ENCODE measurements at places on chromosomes 11 and 22.
A peak's percentile ranks its signal among the peaks of the same experiment; 100 is the strongest.

DNA sequence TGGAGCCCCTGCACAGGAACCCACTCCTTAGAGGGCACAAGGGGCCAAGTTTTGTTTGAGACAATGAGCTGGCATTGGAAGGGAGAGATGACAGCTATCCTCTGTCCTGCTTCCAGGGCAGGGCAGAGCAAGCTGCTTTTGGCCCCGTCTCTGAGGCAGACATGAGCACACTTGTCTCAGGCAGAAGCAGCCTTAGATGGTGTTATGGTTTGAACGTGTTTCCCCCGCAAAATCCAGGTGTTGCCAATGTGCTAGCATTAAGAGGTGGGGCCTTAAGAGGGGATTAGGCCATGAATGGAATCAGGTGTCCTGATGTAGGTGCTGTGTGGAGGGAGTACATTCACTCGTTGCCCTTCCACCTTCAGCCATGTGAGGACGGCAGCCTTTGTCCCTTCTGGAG, 2.5 kb downstream of the TP53AIP1 start:
- DNase-seq, result no peak

DNA sequence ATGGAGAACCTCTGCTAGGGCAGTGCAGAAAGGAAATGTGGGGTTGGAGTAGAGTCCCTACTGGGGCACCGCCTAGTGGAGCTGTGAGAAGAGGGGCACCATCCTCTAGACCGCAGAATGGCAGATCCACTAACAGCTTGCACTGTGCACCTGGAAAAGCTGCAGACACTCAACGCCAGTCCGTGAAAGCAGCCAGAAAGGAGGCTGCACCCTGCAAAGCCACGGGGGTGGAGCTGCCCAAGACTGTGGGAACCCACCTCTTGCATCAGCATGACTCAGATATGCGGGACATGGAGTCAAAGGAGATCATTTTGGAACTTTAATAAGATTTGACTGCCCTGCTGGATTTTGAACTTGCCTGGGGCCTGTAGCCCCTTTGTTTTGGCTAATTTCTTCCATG, 8.7 kb downstream of the TSKU start:
- no peak for DNase-seq

DNA sequence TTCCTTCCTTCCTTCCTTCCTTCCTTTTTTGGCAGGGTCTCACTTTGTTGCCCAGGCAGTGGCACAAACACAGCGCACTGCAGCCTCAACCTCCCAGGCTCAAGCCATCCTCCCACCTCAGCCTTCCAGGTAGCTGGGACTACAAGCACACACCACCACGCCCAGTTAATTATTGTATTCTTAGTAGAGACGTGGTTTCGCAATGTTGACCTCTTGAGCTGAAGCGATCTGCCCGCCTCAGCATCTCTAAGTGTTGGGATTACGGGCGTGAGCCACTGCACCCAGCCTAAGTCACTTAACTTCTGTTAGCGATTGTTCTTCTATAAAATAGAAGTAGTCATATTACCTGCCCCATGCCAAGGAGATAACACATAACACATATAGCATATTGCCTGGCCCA, 2.8 kb upstream of the SYTL2 start:
- no peak for DNase-seq

DNA sequence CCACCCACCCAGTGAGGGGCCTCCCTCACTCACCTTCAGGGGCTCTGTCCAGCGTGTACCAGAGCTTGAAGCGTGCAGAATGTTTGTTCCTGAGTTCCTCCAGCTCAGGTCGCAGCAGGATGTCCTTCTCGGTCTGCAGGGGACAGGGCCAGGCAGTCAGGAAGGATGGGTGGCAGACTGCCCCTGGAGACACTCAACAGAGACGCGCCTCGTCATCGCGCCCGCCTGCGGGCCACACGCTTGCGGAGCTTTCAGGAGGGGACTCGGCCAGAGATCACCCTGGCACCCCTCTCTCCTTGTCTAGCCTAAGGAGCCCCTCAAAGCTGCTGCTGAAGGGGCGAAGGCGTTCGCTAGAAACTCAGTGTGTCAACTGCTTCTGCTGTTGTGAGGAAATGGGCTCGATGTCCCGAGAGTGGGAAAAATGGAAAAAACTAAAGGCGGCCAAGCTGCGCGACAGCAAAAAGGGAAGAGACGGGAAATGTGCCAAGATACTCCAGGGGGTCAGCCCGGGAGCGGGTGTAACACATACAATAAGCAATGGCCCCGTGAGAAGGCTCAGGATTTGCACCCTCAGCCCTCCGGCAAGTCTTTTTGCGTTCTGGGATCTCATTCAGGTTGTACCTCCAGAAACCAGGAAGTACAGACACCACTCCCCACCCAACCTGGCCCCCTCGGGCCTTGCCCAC, 9.2 kb upstream of the POLDIP3 start:
- DNase-seq, result no peak

- DNase-seq, result no peak
Observed at GRCh38 chr11:12865863-12866595, 143.1 kb upstream of the RASSF10 start.

DNA sequence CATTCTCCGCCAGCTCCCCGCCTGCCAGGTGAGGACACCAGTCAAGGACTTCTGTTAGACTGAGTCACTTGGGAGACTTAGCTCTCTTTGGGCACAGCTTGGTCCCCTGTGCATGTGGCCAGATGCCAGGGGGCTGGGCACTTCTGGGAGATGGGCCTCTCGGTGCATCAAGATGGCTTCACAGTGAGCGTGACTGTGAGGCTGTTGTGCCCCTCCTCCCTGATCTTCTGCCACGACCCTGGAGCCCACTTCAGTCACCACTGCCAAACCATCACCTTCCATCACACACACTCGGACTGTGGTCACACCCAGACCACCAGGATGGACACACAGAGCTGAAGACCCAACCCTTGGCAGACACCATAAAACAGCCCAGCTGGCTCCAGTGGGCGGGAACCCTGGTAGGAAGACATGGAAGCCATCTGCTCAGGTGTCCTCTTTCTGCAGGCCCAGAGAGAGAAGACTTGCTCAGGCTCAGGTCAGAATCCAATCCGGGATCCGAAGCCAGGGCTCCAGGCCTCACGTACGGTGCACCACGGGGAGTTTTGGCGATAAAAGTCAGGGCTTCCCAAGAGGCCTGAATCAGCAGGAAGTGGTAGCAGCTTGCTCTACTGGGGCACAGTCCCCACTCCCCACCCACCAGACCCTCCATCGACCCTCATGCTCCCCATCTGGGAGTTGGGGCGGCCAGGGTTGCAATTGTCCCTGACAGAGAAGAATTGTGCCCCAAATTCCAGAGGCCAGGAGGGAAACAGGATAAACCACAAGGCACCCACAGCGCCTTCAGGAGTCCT, 29.8 kb upstream of the CD5 start:
- no peak for DNase-seq

DNA sequence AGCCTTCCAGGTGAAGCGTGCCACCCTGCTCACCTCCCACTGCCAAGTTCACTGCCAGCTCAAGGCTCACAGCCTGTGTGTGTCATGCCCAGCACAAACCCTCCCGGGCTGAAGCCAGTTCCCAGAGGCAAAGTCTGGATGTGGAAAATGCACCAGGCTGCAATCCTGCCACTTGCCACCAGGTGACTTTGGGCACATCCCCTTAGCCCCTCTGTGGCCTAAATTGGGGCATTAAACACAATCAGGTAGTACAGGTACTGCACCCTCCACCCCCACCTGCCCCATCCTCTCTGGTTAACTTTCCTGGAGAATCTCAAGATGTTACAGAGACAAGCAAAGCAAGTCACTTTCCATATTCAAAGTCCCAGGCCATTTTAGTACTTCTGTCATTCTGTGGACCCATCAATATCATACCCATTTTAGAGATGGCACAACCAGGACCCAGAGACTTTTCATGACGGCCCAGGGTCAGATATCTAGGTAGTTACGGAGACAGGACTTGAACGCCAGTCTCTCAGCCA, 1.8 kb upstream of the RASD2 start:
- DNase-seq, result peak; percentile 58

- no peak for DNase-seq
Observed at GRCh38 chr11:110764485-110764884, 52.2 kb upstream of the ARHGAP20 start.

DNA sequence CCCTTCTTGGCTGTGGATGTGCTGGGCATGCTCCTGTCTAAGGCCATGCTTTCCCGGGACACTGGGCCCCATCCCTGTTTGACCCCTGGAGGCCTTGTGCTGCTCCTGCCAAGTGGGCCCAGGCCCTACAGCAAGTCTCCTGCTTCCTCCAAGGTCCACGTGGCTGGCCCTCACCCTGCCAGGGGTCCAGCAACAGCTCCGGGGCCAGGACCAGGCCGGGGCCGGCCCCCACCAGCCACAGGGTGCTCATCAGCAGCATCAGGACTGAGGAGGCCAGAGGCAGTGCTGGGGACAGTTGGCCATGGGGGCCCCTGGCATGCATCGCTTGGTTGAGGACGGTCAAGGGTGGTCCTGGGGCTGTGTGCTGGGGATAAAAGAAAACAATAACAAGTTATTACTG, 2.5 kb downstream of the RHBDD3 start:
- no peak for DNase-seq

GRCh38 chr11:133905677-133906156, 51.1 kb downstream of the IGSF9B start:
- no peak for DNase-seq

Data from stimulated activated naive CD8-positive, alpha-beta T cell treated with anti-CD3 and anti-CD28 coated beads, Interleukin-15, Interleukin-2, amounts not matched to agents 100 U/mL and 50 U/mL, for 24 hours (primary cell).